NCI-H526 treated with DMSO at 0.1 percent for 48 hours (cell line): ENCODE measurements at places on chromosomes 1 and 21.

DNA sequence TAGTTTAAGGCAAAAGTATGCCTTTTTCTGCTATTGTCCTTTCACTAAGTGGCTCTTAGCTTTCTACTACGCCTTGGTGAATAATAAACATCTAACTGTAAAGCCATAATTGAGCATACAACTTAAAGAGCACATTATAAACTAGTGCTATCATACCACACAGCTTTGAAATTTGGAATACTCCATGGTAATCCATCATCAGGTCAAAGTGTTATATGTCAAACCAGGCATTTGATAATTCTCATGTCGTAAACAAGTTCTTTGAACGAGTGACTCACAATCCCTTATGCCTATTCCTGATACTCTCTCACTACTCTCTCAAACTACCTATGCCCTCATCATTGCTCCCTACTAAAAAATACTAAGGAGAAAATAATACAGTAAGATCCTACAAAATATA is 60.3 kb upstream of the FMN2 start:
- no peak for DNase-seq

DNA sequence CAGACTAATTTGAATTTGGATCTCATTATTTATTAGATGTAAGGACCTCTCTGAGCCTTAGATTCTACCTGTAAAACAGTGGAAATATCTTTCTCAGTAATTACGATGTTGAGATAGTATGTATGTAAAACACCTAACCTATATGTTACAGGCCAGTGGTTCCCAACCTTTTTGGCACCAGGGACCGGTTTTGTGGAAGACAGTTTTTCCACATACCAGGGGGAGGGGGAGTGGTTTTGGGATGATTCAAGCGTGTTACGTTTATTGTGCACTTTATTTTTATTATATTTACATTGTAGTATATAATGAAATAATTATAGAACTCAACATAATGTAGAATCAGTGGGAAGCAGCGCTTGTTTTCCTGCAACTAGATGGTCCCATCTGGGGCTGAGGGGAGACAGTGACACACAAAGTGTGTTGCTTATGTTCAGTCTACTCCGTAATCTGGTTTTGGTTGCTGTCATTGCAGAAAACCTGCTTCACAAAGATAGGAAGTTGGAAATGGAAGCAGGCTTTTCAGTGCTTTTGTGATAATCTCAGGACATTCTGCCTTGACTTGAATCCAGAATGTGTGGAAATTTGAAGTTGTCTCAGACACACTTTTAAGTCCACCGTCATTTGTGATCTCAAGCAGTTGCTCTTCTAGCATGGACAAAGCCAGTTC is 12.8 kb downstream of the XPR1 start:
- DNase-seq, result no peak

- no peak for DNase-seq
Observed at GRCh38 chr1:23559985-23560741, 862 bp upstream of the ID3 start.

- DNase-seq, result no peak
Observed at GRCh38 chr1:40886318-40887011, 24.3 kb upstream of the CITED4 start.

- no peak for DNase-seq
Observed at GRCh38 chr1:205554026-205554811, 49.8 kb downstream of the CDK18 start.

DNA sequence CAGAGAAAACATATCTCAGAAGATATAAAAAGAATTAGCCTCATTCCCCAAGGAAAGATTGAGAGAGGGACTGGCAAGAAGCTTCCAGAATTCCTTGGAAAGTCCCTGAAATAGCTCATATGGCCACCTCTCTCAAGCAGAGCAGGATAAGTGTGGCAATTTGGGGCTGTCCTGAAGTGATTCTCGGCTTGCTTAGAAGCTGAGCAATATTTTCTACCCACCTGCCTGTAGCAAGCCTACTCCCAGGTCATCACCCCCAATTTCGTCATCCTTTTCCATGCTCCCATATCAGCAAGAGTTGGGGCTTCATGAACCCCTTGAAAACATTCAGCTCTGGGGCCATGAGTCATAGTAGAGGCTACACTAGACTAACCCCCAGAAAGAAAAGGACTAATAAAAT is 131.5 kb downstream of the PLPP3 start:
- DNase-seq, result no peak

- DNase-seq, result no peak
Observed at GRCh38 chr1:244395965-244396364, 55.7 kb downstream of the ADSS2 start.

GRCh38 chr1:34108269-34108668 is 56.8 kb downstream of the CSMD2 start:
- DNase-seq, result no peak

DNA sequence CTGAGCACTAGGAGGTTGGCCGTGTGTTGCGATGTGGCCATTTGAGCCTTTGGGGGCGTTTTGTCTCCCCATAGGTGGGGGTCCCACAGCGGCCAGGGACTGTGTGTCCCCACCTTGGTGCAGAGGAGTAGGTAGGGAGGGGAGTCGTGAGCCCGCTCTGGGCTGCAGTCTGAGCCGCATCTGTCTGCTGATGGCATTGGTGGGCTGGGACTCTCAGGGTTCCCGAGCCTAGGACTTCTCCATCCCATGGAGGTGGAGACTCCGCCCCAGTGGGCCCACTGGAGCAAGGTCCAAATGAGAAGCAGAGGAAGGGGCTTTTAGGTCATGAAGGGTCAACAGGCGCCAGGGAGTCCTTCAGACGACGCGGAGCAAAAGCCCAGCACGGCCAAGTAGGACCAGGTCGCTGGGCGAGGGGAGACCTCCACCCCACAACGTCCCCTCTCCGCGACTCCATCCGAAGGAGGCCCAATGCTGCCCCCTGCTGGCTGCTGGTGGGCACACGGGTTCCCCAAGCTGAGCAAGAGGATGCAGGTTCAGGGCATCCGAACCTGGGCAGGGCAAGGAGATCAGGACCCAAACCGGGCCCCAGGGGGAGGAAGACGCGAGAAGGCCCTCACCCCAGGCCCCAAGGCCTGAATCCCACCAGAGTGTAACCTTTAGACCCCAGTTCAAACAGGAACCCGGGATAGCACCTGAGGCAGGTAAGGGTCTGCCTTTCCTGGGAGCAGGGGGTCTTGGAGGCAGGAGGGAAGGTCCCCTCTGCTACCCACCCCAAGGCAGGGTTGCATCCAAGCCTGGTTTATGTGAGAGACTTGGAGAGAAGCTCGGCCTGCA is 14.9 kb downstream of the TTC34 start:
- DNase-seq, result no peak

- DNase-seq, result no peak
Observed at GRCh38 chr1:182977480-182977879, 24.5 kb upstream of the SHCBP1L start.

GRCh38 chr1:9960011-9960410 is 16.7 kb downstream of the NMNAT1 start:
- no peak for DNase-seq

- DNase-seq, result no peak
Observed at GRCh38 chr1:90273241-90273774, 278.4 kb downstream of the ZNF326 start.
